CMK (cell line): ENCODE measurements at places on chromosomes 6 and 20.

- DNase-seq = no peak
These were observed 31.4 kb downstream of the SCP2D1 start for GRCh38 chr20:18845017-18845416.

DNA sequence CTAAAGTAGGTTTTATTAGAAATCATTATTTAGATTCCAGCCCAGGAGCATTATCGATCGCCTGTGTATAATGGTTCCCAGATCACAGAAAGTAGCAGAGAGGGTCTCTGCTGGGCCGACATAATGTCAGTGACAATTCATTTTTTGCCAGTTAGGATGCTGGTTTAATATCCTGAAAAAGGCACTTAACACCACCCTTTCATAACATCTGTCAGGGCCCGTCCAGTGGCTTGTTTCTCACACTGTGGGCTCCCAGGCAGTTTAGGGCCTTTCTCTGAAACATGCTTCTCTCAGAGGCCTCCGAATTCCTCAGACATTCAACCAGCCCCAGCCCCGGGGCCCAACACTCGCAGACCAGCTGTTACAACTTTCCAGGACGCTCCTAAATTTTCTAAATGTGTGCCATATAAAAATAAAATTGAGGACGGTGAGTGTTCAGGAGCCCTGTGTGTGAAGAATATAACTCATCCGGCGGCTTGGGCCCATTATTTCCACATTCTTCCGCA is 108.6 kb upstream of the EYA4 start:
- DNase-seq = no peak

- no peak for DNase-seq
These were observed 166.9 kb downstream of the CDH4 start for GRCh38 chr20:61419010-61419409.

GRCh38 chr20:44544263-44544662 is 22.4 kb upstream of the SERINC3 start:
- DNase-seq = peak; percentile 92

DNA sequence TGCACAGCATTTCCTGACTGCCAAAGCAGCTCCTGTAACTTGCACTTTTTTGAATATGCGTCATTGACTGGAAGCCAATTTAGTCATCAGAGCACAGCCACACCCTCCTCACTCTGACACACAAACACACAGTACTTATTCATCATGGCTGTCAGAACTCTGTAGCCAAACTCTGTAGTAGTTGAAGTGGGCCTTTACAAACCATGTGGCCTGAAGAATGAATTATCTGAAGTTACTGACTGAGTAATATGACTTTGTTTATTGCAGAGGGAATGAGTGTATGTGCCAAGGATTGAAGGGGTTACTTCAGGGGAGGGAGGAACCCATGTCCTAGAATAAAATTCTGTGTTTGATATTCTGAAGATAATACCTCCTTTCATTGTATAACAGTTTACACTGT is 102.7 kb downstream of the FIG4 start:
- DNase-seq = no peak

DNA sequence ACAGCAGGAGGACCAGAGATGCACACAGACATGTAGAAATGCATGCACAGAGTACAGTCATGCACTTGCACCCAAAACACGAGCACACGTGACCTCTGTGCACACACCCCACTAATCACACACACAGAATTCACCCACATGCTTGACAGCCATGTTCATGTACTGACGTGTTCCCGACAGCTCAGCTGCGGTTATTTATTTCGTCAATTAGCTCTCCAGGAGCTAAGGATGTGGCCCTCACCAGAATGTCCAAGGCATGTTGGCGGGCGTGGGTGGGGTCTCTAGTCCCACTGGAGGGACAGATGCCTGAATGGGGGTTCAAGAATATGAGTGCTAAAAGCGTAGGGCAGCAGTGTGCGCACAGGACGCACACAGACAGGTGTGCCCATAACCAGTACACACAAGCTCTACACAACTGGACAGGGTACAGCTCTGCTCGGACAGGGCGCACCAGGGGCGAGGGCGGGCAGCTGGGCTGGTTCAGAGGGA is 571 bp upstream of the PRPF6 start:
- DNase-seq = no peak

DNA sequence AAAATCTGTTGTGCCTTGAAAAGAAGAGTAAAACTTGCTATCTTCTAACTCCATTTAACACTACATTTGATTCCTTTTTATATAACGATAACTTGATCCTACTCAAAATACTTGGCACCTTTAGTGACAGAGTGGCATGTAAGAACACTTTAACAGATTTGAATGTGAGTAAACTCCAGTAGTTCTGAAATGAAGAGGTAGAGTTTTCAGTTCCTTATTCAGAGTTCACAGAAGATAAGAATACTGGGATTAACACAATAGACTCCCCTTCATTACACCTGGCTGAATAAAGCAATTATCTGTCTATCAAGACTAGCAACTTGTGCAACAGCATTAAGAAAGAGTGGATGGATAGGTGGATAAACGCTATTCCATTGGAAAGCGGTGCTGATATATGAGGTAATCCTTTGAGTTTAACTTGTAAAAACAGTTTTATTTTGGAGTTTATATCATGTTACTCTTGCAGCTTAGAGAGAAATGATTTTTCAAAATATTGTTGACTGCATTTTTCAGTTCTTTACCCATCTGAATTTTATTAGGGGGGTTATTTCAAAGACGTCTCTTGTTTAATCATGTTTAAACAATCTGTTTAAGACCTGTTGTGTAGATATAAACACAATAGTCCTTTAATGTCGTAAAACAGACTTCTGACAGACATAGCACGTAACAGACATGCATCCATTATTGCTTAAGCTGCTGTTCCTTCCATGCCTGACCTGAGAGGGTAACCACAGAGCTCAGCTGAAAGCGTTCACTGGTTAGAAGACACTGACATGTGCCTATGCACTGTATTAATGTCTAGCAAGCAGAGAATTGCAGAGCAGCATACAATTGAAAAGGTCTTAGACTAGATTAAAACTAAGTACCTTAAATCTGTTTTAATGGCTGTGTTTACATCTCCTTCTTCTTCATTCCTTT is 102.4 kb upstream of the SUPT3H start:
- no peak for DNase-seq

DNA sequence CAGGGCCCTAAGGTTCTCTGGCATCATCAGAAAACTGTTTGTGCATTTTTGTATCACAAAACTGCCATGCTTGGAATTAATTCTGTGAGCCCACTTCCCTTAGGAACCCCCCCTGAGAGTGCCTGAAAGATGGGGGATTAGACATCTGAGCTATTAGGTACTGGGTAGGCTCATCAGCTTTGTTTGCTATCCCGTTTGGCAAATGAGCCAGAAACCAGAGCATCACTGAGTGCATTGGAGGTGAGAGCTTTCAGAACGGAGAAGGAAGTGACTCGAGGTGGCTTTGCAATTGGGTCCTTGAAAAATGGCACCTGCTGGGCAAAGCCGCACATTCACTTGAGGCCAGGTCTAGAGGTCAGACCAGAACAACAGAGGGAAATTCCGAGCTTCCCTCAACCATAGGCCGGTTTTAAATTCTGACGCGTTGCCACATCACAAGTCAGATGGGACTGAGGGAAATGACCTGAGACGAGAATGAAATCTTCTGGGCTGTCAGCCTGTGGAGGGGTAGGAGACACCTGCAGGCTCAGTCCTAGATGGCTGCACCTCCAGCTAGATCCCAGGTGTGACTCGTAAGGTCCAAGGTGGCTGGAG is 8.4 kb upstream of the GLP1R start:
- no peak for DNase-seq

GRCh38 chr6:151284548-151285017 is 44.8 kb downstream of the AKAP12 start:
- no peak for DNase-seq

- no peak for DNase-seq
These were observed 85.1 kb downstream of the LYRM2 start for GRCh38 chr6:89553431-89553830.

- DNase-seq = no peak
These were observed 955.1 kb downstream of the KIF16B start for GRCh38 chr20:15618110-15618509.

DNA sequence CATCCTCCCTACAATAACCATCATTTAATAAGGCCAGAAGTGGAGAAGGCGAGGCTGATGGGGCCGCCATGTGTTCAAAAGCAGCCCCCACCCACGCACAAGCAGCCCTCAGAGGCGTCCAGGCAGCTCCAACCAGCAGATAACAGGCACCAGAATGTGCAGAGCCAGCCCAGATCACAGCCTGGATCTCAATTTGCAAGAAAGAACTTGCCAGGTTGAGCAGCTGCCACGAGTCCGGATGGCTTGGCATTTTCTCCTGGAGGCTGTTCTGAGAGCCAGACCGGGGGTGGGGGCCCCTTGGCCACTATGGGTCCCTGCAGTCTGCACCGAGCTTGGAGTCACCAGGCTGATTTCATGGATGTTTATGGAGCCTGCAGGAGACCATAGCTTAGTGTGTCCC is 338.1 kb downstream of the PREX1 start:
- DNase-seq = no peak

DNA sequence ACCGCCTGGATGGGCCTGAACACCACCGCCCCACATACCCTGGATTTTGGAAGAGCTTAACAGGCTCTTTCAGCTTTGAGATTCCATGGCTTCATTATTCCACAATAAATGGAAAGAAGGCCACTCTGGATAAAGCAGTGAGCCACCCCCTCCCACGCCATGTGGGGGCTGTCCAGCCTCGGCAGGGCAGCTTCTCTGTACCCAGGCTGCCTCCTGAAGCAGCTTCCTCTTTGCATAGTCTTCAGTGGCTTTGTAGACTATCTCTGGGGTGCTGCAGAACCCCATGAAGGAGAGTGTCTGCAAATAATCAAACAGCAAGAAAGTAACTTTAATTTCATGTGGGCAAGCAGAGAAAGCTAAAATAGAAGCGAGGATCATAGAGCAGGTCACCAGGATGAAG is 96.6 kb upstream of the NXT1 start:
- DNase-seq = no peak

DNA sequence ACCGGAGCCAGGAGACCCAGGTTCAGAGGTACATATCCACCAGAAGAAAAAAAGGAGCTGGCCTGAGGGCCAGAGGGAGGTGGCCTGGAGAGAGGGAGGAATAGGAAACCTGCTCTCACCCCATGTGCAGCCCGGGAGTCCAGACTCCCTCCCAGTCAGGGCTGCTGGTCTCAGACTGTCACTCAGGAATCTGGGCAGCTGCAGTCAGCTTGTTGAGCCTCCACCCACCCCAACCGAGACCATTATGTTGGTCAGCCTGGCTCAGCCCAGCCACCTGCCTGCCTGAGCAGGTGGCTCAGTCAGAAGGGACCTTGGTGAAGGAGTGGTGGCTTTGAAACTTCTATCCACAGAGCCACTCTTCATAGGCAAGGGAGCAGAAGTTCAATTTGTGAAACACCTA is 53.3 kb upstream of the EPB41L1 start:
- no peak for DNase-seq

DNA sequence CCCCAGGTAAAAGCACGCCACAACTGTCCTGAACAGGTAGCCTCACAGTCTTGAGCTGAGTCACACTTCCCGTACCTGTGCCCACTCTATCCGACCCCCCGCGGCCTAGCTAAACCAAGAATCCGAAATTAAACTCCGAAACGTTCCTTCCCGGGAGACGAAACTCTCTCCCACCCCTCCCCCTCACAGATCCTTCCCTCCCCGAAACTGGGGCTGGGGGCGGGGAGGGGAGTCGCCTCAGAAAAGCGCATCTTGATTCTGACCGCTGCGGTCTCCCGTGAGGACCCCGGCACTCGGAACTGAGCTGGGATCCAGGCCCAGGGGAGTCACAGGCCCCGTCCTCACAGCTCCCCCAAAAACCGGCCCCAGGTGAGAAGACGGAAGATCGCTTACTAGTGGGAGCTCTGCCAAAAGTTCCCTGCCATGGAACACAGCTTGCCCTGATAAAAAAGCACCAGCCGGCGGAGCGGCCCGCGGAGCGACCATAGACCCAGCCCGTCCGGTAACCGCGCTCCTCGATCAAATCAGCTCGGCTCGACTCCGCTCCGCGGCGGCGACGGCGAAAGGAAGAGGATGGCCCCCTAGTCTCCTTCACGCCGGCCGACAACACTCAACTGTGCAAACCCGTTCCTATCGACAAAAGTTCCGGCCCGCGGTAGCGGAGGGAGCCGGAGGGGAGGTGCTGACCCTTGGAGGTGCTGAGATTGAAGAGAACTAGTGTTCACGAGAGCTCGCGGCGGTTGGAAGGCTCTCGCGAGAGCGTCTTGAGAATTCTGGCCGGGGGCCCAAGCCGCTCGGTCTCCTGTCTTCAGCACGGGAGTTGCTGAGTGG is at the start of gene CCNC:
Gene CCNC, minus strand, starts transcription at position 558 of the 831 bp plus-strand sequence. Its CDS starts 133 bp downstream, at position 425.
- peak; percentile 86 for DNase-seq

DNA sequence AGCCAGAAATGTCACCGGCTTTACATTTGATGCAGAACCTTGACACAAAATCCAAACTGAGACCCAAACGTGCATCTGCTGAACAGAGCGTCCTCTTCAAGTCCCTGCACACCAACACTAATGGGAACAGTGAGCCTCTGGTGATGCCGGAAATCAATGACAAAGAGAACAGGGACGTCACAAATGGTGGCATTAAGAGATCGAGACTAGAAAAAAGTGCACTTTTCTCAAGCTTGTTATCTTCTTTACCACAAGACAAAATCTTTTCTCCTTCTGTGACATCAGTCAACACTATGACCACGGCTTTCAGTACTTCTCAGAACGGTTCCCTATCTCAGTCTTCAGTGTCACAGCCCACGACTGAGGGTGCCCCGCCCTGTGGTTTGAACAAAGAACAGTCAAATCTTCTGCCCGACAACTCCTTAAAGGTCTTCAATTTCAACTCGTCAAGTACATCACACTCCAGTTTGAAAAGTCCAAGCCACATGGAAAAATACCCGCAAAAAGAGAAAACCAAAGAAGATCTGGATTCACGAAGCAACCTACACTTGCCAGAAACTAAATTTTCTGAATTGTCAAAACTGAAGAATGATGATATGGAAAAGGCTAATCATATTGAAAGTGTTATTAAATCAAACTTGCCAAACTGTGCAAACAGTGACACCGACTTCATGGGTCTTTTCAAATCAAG is 108.4 kb downstream of the RTN4IP1 start:
- peak; percentile 83 for DNase-seq

GRCh38 chr20:24648919-24649318 is 179.5 kb downstream of the SYNDIG1 start:
- no peak for DNase-seq

DNA sequence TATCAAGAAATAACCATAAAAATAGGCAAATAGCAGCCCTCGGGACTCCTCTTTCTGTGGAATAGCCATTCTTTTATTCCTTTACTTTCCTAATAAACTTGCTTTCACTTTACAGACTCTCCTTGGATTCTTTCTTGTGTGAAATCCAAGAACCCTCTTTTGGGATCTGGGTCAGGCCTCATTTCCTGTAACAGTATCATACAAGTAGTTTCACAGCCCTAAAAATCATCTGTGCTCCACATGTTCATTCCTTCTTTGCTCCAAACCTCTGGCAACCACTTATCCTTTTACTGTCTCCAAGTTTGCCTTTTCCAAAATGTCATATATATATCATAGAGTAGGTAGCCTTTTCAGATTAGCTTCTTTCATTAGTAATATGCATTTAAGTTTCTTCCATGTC is 13.5 kb upstream of the NT5E start:
- DNase-seq = no peak
